ENCODE measurements at places on chromosomes 1 and 21.
A peak's percentile ranks its signal among the peaks of the same experiment; 100 is the strongest.

GRCh38 chr1:108816049-108816893 lies 40.6 kb downstream of the AKNAD1 start:
- no peak for DNase-seq

DNA sequence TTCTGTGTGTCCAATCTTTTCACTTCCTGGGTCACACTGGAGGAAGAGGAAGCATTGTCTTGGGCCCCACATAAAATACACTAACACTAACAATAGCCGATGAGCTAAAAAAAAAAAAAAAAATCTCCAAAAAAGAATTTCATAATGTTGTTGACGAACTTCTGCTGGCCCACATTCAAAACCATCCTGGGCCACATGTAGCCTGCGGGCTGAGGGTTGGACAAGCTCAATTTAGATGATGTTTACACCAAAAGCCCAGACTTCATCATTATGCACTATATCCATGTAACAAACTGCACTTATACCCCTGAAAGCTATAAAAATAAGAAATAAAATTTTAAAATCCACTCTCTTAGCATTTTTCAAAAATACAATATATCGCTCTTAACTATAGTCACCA lies 187.8 kb upstream of the PTBP2 start:
- no peak for DNase-seq

- DNase-seq = no peak
Measured at GRCh38 chr1:31798086-31798432, 17.8 kb downstream of the SPOCD1 start.

DNA sequence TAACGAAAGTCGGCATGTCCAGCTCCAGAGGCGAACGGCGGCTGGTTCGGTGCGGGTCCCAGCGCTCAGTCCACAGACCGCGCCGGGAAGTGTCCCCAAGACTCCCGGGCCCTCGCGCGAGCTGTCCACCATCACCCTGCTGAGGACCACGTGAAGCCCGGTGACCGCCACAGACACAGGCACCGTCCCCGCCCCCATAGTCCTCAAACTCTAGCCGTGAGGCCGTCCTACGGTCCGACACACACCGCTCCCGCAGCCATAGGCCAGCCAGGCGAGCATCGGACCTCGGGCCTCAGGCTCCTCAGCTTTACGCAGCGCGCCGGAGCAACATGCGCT lies 535 bp downstream of the SETD4 start:
- DNase-seq = no peak

- DNase-seq = no peak
Measured at GRCh38 chr1:205243350-205244191, 15.8 kb downstream of the TMCC2 start.

GRCh38 chr1:11180342-11180744 lies 8.8 kb upstream of the ANGPTL7 start:
- DNase-seq = no peak

DNA sequence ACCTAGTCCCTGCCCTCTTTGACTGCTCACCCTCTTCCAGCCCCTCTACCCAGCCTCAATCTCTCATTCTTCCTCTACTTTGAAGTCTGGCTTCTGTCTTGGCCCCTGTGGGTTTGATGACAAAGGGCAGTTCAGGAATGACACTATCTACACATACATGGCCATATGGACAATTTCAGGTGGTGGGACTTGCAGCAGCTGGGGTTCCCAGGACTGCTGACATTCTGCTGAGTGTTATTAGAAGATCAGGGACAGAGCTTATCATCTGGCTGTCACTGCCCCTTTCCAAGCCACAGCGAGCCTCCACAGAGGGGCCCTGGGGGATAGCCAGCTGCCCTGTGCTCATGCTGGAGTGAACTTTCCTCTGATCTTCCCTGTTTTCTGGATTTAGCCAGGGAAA lies 97.4 kb upstream of the IPO9 start:
- DNase-seq = no peak

DNA sequence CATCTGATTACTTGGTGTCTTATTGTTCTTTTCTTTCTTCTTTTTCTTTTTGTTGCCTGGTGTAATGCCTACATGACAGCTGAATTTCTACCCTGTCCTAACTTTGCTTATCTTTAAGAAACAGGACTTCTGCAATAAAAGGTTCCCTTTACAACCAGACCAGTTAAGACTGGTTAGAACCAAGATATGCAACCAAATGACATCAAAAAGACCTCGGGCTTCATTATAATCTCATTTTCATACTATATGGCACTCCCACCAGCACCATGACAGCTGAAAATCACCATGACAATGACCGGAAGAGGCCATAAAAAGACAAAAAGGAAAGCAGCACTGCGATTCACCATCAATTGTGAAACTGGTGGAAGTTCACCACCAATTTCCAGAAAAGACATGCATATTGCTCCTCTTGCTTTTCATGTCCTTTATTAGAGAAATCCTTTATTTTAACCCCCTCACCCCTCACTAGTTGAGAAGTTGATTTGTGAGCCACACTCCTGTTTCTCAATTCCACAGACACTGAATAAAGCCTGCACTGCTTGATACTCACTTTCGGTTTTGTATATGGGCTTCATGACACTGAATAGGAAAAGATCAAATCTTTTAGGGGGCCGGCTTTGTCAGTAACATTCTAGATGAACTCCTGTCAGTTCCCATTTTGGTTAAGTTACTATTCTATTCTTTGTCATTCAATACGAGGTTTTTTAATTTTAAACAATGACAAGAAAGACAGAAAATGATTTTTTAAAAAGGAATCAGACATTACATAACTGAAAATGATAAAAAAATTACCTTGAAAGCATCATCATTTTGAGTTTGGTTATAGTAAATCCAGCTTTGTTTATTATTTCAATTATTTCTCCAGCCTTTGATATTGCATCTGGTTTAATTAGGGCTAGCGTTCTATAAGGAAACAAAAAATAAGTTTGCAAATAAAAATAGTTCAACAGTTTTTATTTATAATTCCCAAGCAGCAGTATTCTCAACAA lies 58.1 kb downstream of the NME7 start:
- DNase-seq = peak; percentile 15

DNA sequence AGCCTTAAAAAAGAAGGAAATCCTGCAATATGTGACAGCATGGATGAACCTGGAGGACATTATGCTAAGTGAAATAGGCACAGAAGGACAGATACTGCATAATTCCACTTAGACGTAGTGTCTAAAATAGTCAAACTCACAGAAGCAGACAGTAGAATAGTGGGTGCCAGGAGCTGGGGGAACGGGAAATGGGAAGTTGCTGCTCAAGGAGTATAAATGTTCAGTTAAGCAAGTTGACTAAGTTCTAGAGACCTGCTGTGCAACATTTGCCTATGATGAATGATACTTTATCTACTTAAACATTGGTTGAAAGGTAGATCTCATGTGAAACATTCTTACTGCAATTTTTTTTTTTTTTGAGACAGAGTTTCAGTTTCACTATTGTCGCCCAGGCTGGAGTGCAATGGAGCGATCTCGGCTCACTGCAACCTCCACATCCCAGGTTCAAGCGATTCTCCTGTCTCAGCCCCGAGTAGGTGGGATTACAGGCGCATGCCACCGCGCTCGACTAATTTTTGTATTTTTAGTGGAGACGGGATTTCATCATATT lies 197.8 kb downstream of the HIVEP3 start:
- no peak for DNase-seq

GRCh38 chr1:1437904-1438376 lies 2.5 kb downstream of the VWA1 start:
- no peak for DNase-seq

GRCh38 chr21:37936010-37936785 lies 19.9 kb upstream of the KCNJ6 start:
- no peak for DNase-seq

DNA sequence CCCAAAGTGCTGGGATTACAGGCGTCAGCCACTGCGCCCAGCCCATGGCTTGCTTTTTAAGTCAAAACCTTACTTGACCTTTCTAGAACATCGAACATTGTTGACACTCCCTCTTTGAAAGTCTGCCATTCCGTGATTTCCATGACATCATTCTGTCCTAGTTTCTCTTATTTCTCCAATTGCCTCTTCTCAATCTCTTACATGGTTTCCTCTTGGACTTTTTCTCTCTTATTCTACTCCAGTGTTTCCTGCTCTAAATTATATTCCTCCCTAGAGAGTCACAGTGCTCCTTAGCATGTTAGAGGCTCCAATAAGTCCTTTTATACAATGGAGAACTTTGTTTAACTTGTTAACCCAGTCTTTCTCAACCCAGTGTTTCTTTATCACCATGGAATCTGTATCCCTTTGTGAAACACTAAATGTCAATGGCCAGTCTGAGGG lies 25.5 kb downstream of the JAM2 start:
- no peak for DNase-seq

GRCh38 chr1:226981838-226982237 lies 41.7 kb downstream of the COQ8A start:
- no peak for DNase-seq

- DNase-seq = no peak
Measured at GRCh38 chr21:39265603-39266002, 47.8 kb downstream of the BRWD1 start.

GRCh38 chr1:9626201-9626608 lies 25.3 kb upstream of the PIK3CD start:
- peak; percentile 35 for DNase-seq

DNA sequence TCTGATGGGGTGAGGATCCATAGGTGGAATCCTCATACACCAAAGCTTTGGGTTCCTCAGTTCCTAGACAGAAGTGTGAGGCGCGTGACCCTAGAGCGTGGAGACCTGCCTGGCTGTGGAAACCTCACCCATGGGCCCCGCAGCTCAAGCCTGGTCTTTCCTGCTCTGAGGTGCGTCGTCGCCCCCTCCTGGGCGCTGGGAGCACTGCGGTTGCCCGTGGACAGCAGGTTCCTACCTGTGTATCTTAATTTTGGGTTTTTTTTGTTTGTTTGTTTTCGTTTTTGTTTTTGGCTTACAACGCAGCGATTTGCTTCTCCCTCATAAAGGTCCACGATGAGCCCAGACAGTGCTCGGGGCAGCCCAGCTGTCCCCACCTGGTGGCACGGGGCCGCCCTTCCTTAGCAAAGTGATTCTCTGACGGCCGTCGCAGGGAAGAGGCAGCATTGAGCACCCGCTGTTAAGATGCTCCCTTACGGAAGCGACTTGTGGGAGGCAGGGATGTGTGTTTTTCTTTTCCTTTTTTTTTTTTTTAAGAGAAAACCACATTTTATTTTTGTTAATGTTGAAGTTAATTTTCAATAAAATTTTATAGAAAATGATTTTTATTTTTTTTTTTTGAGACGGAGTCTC lies 36.5 kb upstream of the TRAPPC10 start:
- peak; percentile 81 for DNase-seq

GRCh38 chr21:41183575-41183974 lies 15.6 kb downstream of the BACE2 start:
- DNase-seq = no peak

DNA sequence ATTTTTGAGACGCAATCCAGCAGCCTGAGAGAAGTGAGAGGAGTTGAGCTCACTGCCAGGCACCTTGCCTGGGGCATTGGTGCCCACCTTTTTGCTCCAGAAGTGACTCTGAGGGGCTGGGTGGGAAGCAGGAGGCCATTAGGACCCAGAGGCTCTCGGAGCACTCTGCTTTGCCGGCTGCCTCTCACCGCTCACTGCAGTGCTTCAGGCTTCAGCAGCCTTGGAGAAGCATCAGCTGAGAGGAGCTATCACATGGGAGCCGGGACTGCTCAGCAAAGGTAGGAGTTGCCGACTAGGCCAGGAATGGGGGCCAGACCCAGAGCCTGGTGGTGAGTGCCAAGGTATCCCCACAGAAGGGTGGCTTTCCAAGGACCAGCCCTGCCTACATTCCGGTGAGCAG lies at the start of gene GPR61:
TSS of gene GPR61 (plus strand) at position 197 of the 400 bp plus-strand sequence. CDS start 3,151 bp downstream, outside the sequence.
- DNase-seq = no peak

- no peak for DNase-seq
Measured at GRCh38 chr1:90719330-90720144, 2.4 kb upstream of the BARHL2 start.

DNA sequence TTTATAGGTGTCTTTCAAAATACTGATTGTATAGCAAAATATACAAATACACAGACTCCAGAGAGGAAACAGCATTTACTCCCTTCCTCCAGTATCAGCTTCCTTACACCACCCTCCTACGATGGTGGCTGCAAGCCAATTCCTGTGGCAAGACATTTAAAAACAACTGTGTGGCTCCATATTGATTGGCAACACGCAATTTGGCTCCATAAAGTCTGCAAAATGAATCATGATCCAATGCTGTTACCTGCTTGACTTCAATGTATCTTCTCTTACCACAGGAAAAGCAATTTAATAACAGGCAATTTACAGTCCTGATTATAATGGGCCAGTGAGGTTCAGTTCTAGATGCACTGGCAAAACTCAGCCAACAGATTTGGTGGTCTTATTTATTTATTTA lies 19.7 kb upstream of the ATP6V1G3 start:
- DNase-seq = no peak

DNA sequence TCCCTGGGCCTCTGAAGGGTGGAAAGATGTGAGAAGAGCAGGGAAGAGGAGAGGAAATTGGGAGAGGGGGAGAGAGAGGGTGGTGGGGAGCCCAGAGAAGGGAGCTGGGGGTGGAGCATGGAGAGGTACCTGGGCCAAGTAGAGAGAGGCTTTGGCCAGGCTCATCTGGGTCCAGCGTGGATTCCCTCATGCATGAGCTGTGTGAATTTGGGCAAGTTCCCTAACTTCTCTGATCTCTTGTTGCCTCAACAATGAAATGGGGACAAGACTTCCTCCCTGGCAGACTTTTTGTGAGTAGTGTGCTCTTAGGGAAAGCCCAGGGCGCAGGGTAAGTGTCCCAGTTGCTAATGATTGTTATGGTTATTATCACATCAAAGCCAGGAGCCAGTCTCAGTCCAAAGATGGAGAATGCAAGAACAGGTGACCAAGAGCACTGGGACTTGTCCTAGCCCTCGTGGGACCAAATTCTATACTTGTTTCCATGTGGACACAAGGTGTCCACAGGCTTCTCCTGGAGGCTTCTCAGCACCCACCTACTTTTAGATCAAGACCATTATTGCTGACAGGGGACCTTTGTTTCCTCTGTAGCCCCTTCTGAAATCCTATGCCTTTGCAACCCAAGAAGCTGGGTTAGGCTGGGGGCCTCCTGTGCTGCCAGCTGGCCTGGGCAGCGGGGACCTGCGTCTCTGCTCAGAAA lies 13.9 kb downstream of the IL6R start:
- no peak for DNase-seq
